ENCODE measurements at places on chromosomes 7 and 10.
A peak's percentile ranks its signal among the peaks of the same experiment; 100 is the strongest.

GRCh38 chr10:11387044-11387443 is 224.4 kb downstream of the USP6NL start:
- DNase-seq, result no peak

- no peak for DNase-seq
These were observed 326.2 kb upstream of the AUTS2 start for GRCh38 chr7:69272101-69272500.

- no peak for DNase-seq
These were observed 629.6 kb upstream of the DPP6 start for GRCh38 chr7:153422291-153423209.

- DNase-seq, result no peak
These were observed 39.7 kb downstream of the OTUD1 start for GRCh38 chr10:23478570-23478969.

GRCh38 chr10:110207011-110207804 is at the start of gene MXI1:
TSS of gene MXI1 (plus strand) at chr10:110207605. CDS start at chr10:110207809, 204 bp downstream.
- DNase-seq, result peak; percentile 51

Data from SW 1271 (cell line).